Keratinocyte (primary cell): ENCODE measurements at places on chromosomes 16 and 17.

GRCh38 chr16:88805340-88805715 is 1.7 kb downstream of the CDT1 start:
- no peak for DNase-seq

- no peak for DNase-seq
These were observed 10.5 kb downstream of the PDZD9 start for GRCh38 chr16:21990381-21990944.

DNA sequence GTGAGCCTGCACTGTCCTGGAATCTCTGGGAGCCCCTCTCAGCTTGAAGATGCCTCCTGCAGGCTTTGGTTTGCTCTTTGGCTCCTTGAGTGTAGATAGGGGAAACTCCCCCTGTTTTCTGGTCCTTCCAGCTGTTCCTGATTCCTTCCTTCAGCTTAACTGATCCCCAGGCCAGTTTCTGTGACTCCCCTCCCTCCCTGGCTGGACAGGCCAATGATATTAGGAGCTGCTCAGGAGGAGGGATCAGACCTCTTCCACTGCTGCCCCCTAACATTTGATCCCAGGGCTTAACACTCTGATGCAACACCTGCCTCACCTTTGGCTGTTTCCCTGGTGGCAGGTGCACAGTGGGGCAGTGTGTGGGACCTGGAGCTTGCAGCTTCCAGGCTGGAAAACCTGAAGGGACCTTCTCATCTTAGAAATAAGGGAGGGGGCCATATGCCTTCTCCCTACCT is at the start of gene TAC4:
TAC4 (minus strand) TSS at position 51 of the 455 bp plus-strand sequence. CDS start 52 bp downstream, outside the sequence.
- no peak for DNase-seq

GRCh38 chr17:75722076-75722475 is 817 bp downstream of the ITGB4 start:
- DNase-seq = no peak

GRCh38 chr17:11074451-11074850 is 166.6 kb upstream of the SHISA6 start:
- no peak for DNase-seq

DNA sequence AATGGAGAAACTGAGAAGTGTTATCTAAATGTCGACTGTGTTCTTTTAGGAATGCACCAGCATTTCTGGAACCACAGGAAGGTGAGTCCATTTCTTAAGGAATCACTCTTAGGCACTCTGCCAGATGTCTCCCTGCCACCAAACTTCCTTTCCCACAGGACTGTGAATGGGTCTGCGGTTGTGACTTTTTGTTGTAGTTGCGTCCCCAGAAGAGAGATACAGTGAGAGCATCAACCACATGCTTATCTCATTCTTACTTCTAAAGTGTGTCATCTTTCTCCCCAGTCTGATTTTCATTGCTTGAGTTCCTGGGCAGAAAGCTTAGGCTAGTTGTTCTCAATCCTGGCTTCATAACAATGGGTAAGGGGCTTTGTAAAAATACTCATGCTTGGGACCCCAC is 13.4 kb downstream of the ITPRIPL2 start:
- no peak for DNase-seq

DNA sequence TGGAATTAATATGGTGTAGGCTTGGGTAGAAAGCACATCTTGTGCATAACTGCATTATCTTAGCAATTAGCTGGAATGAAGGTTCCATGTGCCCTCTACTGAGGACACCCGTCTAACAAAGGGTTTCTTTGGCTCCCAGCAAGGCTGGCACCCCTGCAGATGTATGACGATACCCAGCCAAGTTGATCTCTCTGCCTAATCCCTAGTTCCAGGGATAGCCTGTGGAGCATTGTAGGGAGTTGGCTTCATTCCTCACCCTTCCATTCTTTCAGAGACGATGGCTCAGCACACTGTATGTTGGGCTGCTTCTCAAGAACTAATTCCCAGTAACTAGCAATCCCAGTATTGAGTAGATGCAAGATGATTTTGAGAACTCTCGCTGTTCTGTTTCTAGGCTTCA is 182.5 kb downstream of the SNX29 start:
- no peak for DNase-seq
